ENCODE measurements at places on chromosomes 3 and 15.

DNA sequence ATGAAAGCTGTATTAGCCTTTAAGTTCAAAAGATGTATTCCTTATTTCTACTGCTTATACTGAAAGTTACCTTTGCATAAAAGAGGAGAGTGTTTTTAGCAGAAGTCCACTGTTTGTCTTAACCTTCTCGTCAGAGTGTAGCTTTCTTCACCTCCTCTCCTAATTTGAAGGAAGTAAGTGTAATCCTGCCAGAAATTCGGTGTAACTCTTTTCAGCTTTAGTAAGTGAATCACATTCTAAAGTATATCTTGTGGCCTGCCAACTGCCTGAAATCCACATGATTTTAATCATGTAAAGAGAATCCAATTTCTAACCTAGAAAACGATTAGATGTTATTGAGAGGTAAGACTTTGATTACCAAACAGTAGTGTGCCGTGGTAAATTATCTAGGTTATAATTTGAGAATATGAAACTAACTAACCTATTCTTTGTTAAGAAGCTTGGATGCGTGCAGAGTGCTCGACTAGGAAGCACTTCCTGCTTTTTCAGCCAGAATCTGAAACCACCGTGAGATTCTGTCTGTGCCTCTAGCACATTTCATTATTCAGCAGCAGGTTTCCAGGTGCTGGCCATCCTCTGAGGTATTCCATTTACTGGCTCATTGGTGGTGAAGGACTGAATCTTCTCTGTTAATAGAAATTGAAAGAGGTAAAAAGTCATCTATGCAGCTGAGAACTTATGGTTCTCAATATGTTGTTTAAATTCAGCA, 7.5 kb downstream of the GYG1 start:
- peak; percentile 40 for DNase-seq

DNA sequence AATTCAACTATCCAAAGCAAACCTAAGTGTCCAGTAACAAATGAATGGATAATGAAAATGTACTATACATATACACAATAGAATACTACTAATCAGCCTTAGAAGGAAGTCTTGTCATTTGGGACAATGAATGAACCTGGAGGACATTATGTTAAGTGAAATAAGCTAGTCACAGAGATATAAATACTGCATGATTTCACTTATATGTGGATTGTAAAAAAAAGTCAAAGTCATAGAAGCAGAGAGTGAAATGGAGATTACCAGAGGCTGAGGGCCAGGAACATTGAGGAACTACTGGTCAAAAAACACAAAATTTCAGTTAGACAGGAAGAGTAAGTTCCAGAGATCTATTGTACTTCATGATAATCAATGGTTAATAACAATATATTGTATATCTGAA, 33.6 kb downstream of the MYO5A start:
- DNase-seq: no peak

- peak; percentile 70 for DNase-seq
Measured at GRCh38 chr15:64599716-64600115, 139.3 kb downstream of the ZNF609 start.

GRCh38 chr3:88150371-88150770, 612 bp downstream of the C3orf38 start:
- DNase-seq: peak; percentile 39

DNA sequence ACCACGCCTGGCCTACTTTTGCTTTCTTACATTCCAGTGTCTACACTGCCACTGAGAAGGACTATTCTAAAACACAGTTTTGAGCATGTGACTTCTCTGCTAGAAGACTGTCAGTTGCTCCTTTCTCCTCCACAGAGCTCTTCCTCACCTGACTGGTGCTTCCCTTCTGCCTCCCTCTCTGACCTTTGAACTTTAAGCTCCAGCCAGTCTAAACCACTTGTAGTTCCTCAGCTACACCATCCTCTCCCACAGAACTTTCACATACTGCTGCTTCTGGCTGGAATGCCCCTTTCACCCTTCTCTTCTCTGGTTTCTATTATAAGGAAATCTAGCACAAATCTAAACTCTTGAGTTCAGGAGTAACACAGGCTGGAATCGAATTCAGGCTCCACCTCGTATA, 9.1 kb downstream of the NCEH1 start:
- DNase-seq: no peak

GRCh38 chr3:3906171-3906570, 106.9 kb downstream of the LRRN1 start:
- no peak for DNase-seq

DNA sequence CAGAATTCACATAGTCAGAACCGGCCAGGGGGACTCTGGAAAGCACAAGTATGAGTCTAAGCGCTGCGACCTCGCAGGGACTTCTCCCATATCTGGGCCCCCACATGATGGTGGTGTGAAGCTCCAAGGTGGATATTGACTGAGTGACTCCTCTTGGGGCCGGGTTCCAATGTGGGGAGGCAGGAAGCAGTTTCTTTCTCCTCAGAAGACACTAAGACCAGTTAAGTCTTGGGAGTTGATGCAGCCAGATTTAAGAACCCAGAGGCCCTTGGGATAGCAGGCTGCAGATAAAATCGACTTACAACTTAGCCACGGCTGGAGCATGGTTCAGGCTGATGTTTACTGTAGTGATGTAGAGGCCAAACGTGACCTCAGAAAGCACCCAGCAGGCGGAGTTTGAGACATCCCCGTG, 55.4 kb upstream of the KLF13 start:
- no peak for DNase-seq

DNA sequence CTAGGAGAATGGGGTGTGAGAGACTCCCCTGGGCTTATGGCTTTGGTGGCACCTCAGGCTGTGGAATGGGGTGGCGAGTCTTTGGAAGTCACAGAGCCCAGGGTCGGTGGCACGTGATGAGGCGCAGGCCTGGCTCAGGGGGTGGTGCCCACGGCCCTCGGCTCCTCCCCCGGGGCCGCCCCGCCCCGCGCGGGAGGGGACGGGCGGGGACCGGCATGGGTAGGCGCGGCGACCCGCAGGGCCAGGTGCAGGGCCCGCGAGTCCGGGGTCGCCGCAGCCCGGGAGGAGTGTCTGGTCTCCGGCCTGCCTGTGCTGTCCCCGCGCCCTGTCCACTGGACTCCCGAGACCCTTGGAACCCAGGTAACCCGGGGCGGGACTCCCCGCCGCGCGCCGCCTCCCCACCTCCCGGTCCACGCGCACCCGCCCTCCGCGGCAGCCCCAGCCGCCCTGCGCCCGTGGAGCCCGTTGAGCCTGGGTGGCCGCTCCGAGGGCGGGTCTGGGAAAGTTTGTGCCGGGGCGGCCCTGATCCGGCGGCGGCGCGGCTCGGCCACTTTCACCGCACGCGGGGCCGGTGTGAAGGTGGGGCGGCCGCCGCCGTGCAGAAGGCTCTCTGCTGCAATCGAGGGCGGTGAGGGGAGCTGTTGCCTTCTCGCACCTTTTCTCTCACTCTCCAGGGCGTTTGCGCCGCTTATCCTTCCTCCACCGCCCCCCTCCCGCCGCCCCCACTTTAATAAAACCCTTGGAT, at the start of gene PAQR5:
TSS of gene PAQR5 (plus strand) at position 216 of the 745 bp plus-strand sequence. CDS start 61,169 bp downstream, outside the sequence.
- no peak for DNase-seq

GRCh38 chr3:22980346-22980745, 222.8 kb upstream of the UBE2E2 start:
- DNase-seq: peak; percentile 77

DNA sequence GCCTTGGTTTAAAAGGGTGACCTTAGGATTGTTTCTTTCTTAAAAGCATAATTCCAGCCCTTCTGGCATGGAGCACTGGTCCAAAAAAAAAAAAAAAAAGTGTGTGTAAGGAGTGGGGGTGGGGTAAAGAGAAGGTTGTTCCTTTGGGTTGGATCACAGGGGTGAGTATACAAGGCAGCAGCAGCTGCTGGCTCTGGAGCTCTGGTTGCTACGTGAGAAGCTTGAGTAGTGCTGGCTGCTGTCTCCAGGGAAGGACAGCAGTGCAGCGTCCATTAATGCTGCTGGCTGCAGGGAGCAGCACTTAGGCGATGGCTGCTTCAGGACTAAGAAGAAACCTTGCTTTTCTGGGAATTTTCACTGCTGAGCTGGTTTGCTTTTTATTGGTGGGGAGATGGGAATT, 2.3 kb downstream of the SETD5 start:
- DNase-seq: peak; percentile 95

DNA sequence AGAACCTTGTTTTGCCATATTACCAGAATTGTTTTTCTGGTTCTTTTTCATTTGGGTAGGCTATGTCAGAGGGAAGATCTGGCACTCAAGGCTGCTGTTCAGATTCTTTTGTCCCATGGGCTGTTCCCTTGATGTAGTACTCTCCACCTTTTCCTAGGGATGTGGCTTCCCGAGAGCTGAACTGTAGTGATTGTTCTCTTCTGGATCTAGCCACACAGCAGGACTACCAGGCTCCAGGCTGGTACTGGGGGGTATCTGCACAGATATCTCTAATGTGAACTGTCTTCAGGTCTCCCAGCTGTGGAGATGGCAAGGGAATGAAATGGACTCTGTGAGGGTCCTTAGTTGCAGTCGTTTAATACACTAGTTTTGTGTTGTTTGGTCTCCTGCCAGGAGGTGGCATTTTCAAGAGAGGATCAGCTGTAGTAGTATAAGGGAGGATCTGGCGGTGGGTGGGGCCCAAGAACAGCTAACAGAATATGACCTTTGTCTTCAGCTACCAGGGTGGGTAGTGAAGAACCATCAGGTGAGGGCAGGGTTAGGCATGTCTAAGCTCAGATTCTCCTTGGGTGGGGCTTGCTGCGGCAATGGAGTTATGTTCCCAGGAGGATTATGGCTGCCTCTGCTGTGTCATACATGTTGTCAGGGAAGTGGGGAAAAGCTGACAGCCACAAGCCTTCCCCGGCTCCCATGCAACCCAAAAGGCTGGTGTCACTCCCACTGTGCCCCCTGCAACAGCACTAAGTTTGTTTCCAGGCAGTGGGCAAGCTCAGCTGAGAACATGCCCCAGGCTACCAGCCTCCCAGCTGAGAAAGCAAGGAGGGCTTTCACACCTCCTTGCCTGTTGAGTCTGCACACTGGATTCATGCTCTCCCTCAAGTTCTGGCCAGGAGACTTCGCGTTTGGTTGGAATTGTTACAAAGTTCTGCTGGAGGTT, 252.5 kb downstream of the ISL2 start:
- DNase-seq: no peak

GRCh38 chr3:100402891-100403290, 1.6 kb downstream of the LNP1 start:
- no peak for DNase-seq

DNA sequence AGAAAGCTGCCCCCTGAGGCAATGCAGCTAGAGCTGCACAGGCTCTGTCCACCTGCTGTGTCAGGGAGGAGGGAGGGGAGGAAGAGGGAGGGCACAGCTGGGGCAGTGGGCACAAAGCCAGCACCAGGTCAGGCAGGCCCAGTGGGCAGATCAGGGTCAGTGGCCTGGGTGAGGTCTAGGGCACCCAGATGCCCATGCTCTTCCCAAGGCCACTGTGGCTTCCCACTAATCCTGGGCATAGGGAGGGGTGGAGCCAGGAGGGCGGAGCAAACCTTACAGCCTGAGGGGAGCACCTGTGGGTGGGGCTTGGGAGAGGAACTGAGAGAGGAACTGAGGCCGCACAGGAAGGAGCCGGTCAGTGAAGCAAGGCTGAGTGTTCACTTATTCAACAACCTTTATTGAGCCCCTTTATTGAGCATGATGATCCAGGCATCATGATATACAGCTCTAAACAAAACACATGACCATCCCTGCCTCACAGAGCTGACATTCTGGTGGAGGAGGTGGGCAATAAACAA, 55.0 kb downstream of the RHCG start:
- no peak for DNase-seq

DNA sequence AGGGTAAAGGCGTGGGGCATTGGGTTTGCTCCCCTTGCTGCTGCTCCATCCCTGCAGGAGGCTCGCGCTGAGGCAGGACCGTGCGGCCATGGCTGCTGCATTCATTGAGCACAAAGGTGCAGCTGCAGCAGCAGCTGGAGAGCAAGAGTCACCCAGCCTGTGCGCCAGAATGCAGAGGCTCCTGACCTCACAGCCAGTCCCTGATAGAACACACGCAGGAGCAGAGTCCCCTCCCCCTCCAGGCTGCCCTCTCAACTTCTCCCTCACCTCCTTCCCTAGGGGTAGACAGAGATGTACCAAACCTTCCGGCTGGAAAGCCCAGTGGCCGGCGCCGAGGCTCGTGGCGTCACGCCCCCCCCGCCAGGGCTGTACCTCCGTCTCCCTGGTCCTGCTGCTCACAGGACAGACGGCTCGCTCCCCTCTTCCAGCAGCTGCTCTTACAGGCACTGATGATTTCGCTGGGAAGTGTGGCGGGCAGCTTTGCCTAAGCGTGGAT, 47.0 kb downstream of the PGPEP1L start:
- no peak for DNase-seq

DNA sequence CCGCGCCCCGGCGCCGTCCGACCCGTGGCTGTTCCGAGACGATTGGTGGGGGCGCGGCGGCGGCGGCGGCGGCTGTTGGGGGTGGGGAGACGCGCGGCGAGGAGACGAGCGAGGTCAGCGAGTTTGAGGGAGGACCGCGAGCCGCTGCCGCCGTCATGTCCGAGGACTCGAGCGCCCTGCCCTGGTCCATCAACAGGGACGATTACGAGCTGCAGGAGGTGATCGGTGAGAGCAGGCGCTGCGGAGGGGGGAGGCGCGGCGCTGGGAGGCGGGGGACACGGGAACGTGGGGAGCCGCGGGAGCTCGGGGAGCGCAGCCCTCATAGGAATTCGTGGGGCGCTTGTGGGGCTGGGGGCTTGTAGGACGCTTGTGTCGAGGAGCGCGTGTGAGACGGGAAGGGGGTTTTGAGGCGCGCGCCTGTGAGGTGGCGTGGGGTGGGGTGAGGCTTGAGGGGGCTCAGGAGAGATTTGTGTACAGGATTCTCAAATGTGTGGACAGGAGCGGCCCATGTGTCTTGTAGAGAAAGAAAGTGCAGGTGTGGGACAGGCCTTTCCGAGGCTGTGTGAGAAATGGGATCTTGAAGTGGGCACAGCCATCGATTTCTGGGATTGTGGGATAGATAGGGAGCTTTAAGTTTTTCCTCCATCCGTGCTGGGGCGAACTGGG, 518 bp downstream of the OXSR1 start:
- DNase-seq: peak; percentile 12

- no peak for DNase-seq
Measured at GRCh38 chr15:59736181-59736580, 47.1 kb upstream of the BNIP2 start.
